ENCODE measurements at places on chromosomes 11 and 22. TPM values are rescaled to one million over a fixed set of nuclear protein-coding genes. Genes with fewer than 3 reads are reported as not detected.

- no peak for DNase-seq
These were observed 175.3 kb upstream of the B3GAT1 start for GRCh38 chr11:134587345-134587744.

GRCh38 chr22:26724414-26724813 lies 67.0 kb downstream of the MIAT start:
- no peak for DNase-seq

GRCh38 chr11:15940462-15941205 lies 415.7 kb downstream of the SOX6 start:
- no peak for DNase-seq

DNA sequence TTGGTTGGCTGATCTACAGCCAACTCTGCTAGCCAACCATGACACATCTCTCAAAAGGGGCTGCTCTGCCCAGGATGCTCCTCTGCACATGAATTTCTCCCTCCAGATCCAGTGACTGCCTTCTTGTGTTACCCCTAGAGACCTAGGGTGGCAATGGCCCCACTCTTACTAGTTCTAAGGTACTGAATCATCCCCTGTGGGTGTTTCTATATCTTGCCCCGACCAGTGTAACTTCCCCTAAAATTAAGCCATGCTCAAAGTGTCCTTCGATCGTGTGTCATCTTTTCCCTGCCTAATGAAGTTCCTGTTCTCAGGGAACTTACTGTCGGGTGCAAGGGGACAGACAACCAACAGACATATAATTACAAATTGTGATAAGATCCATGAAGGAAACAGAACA lies 113.3 kb downstream of the FAM76B start:
- DNase-seq, result no peak

DNA sequence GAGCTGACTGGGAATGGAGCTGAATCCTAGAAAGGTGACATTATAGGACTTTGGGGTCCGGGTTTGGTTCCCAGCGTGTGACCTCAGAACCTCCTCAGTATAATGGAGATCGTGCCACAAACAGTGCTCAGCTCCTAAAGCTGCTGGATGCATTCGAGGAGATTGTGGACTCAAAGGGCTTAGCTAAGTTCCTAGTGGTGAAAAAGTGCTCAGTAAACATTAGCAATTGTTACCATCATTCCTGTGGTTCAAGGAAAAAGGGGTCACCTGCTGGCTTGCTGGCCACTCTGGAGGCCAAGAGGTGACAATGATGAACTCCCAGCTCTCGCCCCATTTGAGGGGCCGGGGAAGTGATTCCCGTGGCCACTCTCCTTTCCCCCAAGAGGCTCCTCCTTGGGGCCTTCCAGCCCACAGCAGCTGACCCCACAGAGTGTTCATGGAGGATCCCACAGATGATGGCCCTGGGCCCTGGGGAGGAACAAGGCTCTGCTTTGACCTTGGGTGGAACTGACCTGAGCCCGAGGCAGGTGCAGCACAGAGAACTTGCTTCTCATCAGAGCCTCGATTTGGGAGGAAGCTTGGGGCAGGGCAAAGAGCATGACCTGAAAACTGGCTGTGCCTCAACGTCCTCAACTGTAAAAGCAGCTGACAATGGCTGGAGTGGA lies 40.1 kb downstream of the TRIM29 start:
- no peak for DNase-seq

DNA sequence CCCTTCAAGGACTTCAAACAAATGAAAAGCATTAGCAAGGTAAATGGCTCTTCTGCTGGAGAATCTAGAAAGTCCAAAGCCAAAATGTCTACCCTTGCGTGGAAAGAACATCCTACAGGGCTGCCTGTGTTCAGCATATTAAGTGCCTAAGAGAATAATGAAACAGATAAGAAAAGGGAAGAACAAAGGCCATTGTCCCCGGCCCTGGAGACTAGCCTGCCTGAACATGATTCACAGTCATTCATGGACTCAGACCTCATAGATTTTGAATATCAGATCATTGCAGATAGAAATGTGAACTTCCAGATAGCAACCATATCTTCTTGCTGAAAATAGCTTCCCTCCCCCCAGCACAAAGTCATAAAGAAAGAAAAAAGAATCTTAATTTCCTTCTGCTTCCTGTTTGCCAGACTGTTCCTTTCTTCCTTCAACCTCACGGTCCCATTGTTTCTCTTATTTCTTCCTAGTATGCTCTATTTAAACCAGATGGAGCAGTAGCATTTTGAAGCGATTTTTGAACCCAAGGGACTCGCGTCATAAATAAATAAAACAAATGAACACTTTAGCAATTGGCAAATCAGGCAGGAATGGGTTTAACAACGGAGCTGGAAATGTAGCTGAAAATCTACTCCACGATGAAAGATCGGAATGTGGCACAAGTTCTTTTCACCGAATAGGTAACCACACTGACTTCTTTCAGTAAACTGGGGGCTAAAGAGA lies 408.2 kb upstream of the CCDC90B start:
- DNase-seq, result no peak

NPAS4 gene
- not detected for polyA plus RNA-seq

OR5F1 gene
- polyA plus RNA-seq, result not detected

SSH3 gene
- 34.3 TPM for polyA plus RNA-seq

C22orf23 gene
- 1.2 TPM for polyA plus RNA-seq
